ENCODE measurements at places on chromosomes 12 and 14.

GRCh38 chr14:89317051-89317691 is 99.9 kb downstream of the FOXN3 start:
- DNase-seq: no peak

- no peak for DNase-seq
These were observed 255.7 kb upstream of the TMPO start for GRCh38 chr12:98259693-98260092.

DNA sequence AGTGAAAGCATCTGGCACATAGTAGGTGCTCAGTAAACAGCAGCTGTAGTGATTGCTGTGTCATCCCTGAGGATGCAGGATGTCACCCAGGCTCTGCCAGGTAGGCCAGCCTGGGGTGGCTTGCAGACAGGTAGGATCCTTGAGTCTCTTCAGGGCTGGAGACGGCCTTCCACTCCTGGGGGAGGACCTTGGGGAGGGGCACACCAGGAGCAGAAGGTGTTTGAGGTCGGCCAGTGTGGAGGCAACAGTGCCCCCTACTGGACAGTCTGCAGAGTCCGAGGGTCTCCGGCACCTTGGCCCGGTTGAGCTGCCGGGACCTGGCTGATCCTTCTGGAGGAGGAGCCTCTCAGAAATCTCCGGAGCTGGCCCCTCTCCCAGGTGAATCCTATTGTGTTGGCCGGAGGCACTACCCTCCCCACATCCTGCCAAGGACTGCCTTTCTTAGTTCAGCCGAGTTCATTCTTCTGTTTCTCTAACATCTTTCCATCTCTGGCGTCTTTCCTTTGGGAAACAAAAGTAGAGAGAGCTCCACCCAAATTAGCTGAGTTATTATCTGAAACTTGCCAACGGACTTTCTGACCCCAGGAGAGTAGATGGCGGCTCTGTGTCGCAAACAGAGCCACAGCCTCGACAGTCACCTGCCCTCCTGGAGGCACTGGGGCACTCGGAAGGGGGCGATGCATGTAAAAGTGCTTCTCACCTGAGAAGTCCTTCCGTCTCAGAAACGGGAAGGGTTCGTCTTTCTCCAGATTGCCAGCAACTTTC is 41.8 kb upstream of the CLMN start:
- DNase-seq: peak; percentile 65

DNA sequence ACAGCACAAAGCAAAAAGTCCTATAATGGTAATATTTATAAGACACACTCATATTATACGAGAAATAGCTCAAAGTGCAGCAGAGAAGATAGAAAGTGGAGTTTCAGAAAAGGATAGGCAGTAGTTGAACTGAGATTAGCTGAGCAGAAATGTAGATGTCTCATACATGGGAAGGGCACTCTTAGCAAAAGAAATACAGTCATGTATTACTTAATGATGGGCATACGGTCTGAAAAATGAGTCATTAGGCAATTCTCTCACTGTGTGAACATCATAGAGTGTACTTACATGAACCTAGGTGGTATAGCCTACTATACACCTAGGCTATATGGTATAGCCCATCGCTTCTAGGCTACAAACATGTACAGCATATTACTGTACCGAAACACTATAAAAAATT is 671.3 kb downstream of the RPS29 start:
- DNase-seq: no peak

GRCh38 chr12:24948757-24949722 is at the start of gene BCAT1:
TSS of gene BCAT1 (minus strand) at chr12:24949101. CDS start at chr12:24948932, 169 bp downstream.
- DNase-seq: peak; percentile 71

DNA sequence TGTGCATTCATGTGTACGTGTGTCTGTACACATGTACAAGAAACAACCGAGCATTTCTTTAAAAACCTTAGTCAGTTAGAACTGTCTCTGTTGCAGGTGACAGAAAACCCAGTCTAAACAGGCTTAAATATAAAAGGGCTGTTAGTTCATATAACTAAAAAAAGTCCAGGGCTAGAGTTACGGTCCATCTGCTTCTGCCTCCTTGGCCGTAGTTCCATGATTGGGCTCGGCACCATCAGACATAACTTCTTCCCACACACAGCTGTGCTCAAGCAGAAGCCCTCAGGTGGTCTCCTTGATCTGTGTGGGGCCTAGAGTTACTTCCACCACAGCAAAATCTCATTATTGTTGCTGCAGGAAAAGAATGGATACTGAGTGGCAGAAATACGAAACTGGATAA is 34.6 kb downstream of the CKB start:
- DNase-seq: no peak

GRCh38 chr14:33420051-33420627 is 481.5 kb downstream of the NPAS3 start:
- no peak for DNase-seq

GRCh38 chr12:117053597-117054201 is 45.5 kb downstream of the TESC start:
- no peak for DNase-seq

- DNase-seq: no peak
These were observed 48.7 kb upstream of the NAV3 start for GRCh38 chr12:77782034-77782433.

GRCh38 chr14:71411738-71412137 is 504.5 kb downstream of the PCNX1 start:
- DNase-seq: no peak

DNA sequence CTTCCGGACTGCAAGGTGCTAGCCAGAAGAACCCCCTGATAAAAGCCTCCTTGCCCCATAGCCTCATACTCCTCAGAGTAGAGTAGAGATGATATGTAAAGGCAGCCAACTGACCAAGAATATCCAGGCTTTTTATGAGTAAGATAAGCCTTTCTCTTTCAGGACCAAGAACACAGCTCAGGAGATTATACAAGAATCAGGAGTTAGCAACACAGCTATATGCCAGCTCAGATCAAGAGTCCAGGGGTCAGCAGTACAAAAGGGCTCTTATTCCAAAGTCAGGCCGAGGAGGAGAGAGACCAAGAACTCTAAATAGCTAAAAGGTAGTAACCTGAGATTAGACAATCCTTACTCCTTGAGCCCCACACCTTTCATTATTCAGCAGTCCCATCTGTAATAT is 135.3 kb downstream of the BTG1 start:
- no peak for DNase-seq

Measured in germinal center (tissue), 1 donor.